ENCODE measurements at places on chromosomes 1 and 21. TPM values are rescaled to one million over a fixed set of nuclear protein-coding genes. Genes with fewer than 3 reads are reported as not detected.

JAM2 gene
- total RNA-seq = 2.1 TPM

DYNLT5 gene
- total RNA-seq = under 0.01 TPM

YBEY gene
- 23.6 TPM for total RNA-seq

HAO2 gene
- not detected for total RNA-seq

ZNF593OS gene
- not detected for total RNA-seq

SCP2 gene
- 222 TPM for total RNA-seq

AZIN2 gene
- 9.1 TPM for total RNA-seq

DFFB gene
- 7.6 TPM for total RNA-seq

PLCH2 gene
- 0.17 TPM for total RNA-seq

NR5A2 gene
- total RNA-seq = not detected

PADI4 gene
- total RNA-seq = not detected

NCF2 gene
- total RNA-seq = 2.6 TPM

DTL gene
- total RNA-seq = 0.26 TPM

HSD17B7 gene
- total RNA-seq = 50.4 TPM

BEND5 gene
- 0.77 TPM for total RNA-seq

RBP7 gene
- total RNA-seq = not detected

WNT3A gene
- not detected for total RNA-seq

CLCA4 gene
- not detected for total RNA-seq

FAM163A gene
- total RNA-seq = not detected

HRNR gene
- not detected for total RNA-seq

ZNF593 gene
- total RNA-seq = 38.8 TPM

CD2 gene
- not detected for total RNA-seq

ZNF695 gene
- 2.6 TPM for total RNA-seq

SPRR3 gene
- total RNA-seq = not detected
